CD4-positive, alpha-beta T cell treated with Interleukin-12 subunit alpha and Interleukin-12 subunit beta, for 1 hour (primary cell): ENCODE measurements at places on chromosomes 3 and 15.
A peak's percentile ranks its signal among the peaks of the same experiment; 100 is the strongest.

DNA sequence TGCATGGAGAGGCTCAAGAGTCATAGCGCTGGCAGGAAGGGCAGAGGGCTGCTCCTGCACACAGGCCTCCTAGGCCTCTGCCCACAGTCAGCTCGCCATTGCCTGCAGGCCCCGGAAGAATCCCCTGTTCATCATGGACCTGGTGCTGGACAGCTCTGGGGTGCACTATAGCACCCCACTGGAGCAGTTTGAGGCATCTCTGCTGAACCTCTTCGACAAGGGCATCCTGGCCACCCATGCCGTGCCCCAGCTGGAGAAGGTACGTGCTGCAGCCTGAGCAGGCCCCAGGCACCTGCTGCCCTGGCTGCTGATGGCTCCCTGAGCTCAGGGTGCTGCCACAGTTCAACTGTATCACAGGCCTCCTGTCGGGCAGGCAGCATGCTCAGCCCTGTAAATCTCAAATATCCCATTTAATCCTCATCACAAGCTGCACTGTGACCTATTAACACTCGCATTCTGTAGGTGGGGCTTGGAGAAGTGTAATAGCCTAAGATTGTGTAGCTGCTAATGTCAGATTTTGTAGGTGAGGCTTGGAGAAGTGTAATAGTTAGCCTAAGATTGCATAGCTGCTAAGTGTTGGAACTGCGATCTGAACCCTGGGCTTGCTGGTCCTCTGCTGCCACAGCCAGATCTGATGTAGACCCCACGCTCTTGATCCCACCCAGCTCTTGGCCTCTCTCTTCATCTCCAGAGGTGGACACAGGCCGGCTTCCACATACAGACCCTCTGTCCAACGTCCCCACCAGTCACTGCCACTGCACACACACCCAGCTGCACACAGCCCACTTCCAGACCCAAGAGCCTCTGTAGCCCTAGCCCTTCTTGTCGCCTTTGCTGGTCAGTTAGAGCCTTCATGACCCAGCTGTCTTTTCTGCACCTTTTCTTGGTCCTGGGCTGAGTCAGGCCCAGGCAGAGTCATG is 31.9 kb downstream of the DNAH1 start:
- no peak for DNase-seq

DNA sequence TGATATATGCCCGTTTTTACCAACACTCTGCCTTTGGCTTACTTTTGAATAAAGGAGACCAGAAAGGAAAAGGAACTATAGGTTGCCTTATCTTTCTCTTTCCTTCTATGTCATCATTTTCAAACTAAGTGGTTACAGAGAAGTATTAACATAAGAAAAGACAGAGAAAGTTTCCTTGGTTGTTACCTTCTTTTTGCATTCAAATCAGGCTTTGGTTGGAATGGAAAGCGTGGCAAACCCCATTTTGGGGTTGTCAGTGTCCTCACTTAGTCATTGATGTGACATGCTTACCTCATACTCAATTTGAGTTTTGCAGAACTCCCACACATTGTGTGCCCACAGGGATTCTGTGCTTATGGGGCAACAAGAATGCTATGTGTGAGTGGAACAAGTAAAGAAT is 3.7 kb upstream of the THRB start:
- no peak for DNase-seq

DNA sequence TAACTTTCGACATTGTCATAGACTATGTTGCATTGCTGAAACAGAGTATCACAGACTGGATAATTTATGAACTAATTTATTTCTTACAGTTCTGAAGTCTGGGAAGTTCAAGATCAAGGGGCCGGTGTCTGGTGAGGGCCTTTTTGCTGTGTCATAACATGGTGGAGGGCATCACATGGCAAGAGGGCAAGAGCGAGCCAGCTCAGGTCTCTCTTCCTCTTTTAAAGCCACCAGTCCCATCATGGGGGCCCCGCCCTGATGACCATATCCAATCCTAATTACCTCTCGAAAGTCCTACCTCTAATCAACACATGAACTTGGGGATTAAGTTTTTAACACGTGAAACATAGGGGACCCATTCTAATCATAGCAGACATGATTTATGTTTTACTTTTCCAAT is 33.5 kb upstream of the DCUN1D1 start:
- no peak for DNase-seq

DNA sequence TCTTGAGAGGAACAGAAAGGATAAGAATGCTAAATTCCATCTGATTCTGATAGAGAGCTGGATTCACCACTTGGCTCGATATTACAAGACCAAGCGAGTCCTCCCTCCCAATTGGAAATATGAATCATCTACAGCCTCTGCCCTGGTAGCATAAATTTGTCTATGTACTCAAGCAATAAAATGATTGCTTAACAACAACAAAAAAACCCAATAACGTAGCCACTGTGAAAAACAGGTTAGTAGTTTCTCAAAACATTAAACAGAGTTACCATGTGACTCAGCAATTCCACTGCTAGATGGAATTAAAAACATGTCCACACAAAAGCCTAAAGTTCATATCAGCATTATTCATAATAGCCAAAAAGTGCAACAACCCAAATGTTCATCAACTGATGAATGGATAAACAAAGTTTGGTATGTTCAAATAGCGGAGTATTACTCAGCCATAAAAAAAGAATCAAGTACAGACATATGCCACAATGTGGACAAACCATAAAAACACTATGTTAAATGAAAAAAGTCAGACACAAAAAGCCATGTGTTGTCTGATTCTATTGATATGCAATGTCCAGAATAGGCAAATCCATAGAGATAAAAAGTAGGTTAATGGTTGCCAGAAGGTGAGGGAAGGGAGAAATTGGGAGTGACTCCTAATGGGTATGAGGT is 16.8 kb downstream of the BCL2L10 start:
- no peak for DNase-seq

- no peak for DNase-seq
These were observed 149.9 kb downstream of the SHQ1 start for GRCh38 chr3:72698154-72698917.

GRCh38 chr3:99418709-99419108 is 219.7 kb upstream of the COL8A1 start:
- no peak for DNase-seq

- no peak for DNase-seq
These were observed 9.4 kb downstream of the PIK3CB start for GRCh38 chr3:138825336-138825735.

- no peak for DNase-seq
These were observed 49.0 kb upstream of the CCDC80 start for GRCh38 chr3:112689989-112690388.

DNA sequence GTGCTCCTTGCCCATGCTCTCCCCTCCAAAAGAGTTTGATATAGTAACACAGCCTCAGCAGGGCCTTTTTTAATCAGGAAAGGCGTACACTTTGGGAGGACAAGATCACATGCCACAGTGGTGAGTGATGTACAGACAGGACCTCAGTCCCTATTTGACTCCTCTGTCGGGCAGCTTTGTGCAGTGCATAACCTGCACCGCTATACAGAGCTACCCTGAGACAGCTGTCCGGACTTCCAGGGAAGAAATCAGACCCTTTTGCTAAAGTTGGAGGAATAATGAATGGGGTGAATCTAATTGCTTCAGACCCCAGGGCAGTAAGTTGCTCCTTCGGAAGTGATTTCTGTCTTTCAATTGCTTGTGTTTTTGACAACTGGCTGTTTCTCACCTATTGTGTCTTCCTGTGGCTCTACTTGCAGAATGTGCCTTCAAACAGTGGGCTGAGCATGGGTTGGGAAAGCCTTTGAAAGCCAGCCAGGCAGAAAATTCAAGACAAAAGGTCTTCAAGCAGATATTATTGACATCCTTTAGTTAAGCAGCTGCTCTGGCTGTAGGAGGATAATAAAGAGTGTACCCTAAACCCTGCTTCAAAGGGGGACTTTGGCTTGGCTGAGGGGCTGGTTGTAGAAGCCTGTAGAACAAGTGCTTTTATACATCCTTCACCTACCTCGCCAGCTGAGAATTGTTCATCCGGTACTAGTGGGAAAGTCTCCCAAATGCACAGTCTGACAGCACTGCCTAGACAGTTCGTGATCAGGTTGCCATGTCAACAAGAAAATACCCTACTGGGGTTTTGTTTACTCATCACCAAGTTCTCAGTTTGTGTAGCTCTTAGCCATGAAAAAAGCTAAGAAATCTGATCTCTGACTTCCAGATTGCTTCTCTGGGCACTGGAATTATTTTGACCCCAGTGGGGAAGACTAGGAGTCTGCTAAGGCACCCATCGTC is 35.1 kb downstream of the SNTN start:
- no peak for DNase-seq

DNA sequence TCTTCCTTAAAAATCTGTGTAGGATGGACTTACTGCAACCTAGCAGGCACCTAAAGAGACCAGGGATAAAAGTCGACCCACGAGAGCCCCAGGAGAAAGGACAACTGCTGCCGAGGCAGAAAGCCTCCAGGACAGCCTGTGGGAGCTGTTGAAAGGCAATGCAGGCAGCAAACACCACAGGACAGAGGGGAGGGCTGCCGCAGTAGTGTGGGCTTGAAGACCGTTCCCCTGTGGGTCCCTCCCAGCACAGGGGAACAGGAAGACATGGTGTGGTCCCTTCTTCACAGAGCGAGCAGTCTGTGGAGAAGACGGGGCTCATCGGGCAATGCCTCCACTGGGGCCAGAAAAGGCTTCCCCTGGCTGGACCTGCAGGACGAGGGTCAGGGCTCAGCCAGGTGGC is 58.5 kb upstream of the GATA2 start:
- DNase-seq = no peak

DNA sequence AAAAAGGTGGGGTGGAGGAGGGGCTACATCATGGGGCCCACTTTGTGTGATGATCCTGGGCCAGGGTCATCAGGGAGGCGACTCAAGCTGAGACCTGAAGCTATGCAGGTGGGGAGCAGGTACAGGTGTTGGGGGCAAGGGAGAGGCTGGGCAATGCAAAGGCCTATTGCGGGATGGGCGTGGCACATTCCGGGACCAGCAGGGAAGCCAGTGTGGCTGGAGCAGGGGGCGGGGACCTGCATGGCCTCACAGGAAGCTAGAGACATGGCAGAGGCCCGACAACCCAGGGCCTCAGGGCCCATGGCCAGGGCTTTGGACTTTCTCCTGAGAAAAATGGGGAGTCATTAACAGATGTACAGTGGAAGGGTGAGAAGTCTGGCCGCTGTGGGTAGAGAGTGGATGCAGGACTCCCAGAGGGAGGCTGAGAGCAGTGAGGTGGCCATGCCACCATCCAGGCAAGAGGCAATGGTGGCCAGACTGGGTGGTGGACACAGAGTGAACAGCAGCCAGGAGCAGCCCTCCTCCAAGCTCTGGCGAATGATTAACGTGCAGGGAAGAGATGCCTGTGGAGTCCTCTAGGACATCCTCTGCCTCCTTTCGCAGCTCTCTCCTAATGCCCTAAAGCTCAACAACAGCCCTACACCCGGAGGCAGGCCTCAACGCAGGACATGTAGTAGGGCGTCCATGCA is 122.6 kb upstream of the ATP2B2 start:
- DNase-seq = no peak

DNA sequence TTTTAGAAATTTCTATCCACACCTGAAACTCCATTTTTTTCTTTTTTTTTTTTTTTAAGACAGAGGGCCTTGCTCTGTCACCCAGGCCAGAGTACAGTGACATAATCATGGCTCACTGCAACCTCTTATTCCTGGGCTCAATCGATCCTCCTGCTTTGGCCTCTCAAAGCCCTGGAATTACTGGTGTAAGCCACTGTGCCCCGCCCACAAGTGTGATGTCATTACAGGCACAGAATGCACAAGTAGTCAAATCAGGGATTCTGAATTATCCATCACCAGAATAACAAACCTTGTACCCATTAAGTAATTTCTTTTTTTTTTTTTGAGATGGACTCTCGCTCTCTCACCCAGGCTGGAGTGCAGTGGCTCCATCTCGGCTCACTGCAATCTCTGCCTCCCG is 1.9 kb downstream of the UQCRC1 start:
- no peak for DNase-seq

GRCh38 chr15:99475754-99476412 is 89.9 kb upstream of the MEF2A start:
- no peak for DNase-seq

DNA sequence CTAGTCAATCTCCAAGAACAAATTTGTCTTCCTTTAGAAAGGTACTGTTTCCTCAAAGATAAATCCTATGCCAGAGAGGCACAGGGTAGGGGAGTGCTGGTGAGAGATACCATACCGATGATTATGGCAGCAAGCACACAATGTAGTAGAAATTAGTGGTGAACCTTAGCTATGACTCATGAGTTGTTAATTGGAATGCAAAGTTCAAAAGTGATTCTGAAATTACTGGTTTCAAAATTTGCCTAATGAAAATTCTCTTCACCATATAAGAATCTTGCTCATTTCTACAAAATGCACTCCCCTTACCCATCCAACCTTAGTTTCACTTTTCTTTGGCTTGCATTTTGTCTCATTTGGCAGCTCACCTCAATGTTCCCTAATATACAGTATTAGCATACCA is 139.5 kb upstream of the SLC2A2 start:
- no peak for DNase-seq

GRCh38 chr3:184237807-184238206 is 8.4 kb downstream of the VWA5B2 start:
- DNase-seq = no peak

GRCh38 chr3:184284696-184285095 is 8.9 kb downstream of the ECE2 start:
- peak; percentile 36 for DNase-seq

- peak; percentile 26 for DNase-seq
These were observed 82.1 kb downstream of the IL5RA start for GRCh38 chr3:3027976-3028567.

DNA sequence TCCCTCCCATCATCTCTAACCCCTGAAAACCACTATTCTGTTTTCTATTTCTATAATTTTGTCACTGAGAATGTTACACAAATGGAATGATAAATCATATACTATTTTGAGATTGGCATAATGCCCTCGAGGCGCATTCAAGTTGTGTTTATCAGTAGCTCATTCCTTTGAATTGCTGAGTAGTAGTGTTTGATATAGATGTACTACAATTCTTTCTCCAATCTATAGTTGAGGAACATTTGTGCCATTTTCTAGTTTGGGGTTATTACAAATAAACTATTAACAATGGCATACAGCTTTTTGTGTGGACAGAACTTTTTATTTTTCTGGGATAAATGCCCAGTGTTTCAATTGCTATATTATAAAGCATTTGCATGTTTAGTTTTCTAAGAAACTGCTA is 86.0 kb downstream of the CCR1 start:
- no peak for DNase-seq

- no peak for DNase-seq
These were observed 27.7 kb downstream of the GRIP2 start for GRCh38 chr3:14512281-14512941.

DNA sequence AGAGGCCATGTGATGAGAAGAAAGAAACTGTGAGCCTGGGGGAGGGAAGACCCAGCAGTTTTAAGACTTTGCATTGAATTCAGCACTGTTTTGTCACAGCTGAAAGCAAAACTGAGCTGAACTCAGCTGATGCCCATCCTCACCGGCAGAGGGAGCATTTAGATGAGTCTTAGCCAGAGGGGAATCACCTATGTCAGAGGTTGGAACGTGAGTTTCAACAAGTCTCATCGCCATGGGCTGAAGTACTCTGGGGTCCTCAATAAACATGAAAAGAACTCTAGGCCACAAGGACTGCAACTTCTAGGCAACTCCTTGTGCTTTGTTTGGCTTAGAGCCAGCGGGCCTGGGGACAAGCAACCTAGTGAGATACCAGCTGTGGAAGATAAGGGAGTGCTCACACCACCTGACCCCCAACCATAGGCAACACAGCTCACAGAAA is 324.5 kb downstream of the TBL1XR1 start:
- DNase-seq = peak; percentile 54
